ENCODE measurements at places on chromosomes 5 and 9.

DNA sequence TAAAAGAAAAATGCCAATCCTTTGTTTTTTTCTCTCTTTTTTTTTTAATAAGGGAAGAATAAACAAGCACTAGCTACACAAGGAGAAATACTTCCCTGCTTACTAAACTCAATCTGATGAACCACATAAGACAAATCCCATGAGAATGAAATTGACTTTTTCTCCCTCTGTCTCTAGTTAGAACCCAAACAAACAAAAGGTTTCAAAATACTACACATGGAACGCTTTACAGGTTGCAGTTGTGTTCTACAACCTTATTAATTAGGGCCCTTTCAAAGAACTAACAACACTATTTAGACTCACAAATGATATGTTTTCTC is 124.5 kb downstream of the PDE4D start:
- DNase-seq, result no peak

- no peak for DNase-seq
These were observed 282.2 kb downstream of the SEMA5A start for GRCh38 chr5:9263656-9264055.

DNA sequence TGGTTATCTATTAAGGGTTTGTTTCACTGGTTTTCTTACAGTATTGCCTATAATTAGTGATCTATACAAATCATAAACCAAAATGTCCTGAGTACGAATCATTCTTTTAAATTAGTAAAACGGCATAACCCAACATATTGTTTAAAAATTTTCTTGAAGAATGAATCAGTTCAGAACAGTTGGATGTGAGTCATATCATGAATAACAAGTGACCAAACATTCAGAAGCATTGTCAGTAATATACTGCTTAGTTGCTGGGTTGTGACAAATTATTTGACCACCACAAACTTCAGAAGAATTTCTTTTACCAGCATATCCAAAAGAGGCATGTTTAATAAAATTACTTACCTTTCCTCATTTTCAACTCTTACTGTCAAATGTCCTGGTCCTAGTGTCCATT is 111.2 kb downstream of the UNC13B start:
- peak; percentile 52 for DNase-seq

DNA sequence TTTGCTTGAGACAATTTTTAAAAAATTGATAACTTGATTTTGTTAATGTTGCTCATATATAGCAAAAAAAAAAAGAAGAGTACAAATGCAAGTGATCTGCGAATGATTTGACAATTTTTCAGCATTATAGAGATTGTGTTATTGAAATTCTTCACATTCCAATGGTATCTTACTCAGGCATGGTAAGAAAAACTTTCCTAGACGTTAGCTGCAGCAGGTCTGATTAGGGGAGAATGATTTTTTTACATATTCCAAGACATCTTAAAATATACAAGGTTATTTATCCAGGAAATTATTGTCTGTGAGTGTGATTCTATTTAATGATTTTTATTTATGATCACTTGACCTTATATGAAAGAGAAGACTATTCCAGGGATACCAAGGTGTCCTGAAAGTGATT is 361.9 kb downstream of the MAT2B start:
- DNase-seq, result peak; percentile 40

DNA sequence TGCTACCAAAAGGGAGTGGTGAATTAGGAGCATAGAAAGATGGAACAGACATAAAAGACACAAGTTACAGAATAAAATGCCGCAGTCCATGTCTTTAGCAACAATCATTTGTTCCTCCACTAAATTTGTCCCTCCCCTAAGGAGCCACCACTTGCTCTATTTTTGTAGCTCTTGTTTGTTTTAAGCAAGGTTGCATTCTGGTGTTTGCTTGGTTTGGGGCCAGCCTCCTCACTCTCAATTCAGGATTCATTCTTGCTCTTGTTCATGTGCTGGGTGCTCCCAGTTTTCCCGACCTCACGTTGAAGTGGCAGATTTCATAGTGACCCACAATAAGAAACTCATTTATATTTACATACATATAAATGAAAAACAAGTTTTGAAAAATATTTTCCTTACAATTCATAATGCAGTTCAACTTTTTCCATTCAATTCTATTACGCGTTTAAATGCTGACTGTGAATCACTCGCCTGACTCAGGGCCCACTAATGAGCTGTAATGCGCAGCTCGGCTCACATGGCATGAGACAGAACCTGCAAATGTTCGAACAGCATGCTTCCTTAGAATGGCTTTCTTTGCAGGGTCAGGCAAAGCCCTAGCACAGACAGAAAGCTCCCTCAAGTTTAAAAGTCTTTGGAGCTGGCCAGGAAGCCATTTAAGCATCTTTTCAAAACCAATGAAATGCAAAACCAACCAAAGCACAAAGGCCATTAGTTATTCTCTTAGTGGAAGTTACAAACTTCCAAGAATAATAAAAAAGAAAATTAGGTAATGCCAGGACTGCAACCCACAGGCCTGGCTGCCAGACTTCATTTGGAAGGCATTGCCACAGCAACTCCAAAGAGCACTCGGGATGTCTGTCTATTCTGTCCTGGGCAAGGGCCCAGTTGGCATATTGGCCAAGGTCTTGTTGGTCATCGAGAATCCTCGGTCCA is 41.7 kb downstream of the RETREG1 start:
- DNase-seq, result peak; percentile 76

- DNase-seq, result no peak
These were observed 8.4 kb downstream of the PDCL start for GRCh38 chr9:122819791-122820489.

GRCh38 chr5:177356746-177357145 is 978 bp upstream of the RGS14 start:
- DNase-seq, result no peak

Data from fibroblast of skin of scalp (primary cell).